Activated T-cell treated with anti-CD3 and anti-CD28 coated beads for 24 hours (primary cell): ENCODE measurements at places on chromosomes 3 and 15.

GRCh38 chr3:156172536-156172935 lies 52.2 kb downstream of the KCNAB1 start:
- no peak for DNase-seq

DNA sequence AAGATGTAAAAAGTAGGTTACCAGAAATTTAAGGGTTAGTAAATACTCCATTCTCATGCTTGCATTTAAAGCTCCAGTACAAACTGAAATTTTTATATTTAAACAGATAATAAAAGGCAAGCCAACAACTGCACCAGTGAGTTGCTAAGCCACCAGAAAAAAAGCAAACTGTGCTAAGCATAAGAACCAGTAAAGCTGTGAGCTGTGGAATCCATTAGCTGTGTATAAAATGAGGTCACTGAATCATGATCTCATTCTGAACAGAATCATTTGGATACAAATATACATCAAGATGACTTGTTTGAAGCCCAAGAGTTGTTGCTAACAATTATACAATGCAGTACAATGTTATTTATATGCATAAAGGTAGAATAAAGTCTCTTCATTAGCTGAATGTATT lies 1312.2 kb downstream of the SI start:
- no peak for DNase-seq

- DNase-seq = no peak
These were observed 145.9 kb upstream of the MBNL1 start for GRCh38 chr3:152122851-152123250.

DNA sequence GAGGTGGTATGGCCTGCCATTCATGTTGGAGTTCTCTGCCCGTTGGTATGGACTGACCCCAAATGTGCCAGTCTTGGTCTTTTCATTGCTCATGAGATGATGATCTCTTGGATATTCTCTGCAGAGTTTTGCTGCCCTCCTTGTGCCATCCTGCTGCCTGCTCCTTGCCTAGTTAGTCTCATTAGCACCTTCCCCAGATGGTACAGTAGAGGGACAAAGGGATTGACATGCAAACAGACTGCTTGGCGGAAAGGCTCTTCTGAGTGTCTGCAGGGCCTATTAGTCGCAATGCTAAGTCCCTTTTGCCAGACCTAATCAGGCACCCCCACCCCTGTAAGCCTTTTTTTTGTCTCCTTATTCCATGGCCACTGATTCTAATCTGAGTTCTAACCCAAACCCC lies 90.6 kb downstream of the ARNT2 start:
- DNase-seq = no peak

DNA sequence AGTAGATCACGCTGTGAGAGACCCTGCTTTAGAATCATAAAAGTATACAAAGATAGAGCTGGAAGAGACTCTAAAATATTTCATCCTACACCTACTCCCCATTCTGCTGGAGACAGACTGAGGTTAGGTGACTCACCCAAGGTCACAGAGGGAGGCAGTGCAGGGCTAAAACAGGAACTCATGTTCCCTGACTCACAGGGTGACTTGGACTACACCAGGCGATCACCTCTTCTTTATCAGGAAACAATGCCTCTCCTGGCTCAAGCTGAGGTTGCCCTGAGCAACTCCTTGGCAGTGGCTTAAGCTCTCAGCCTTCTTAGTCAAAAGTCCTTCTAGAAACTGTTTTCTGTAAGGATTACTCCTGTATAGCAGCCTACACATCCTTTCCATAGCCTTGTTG lies 26.4 kb upstream of the TNFAIP8L3 start:
- no peak for DNase-seq

DNA sequence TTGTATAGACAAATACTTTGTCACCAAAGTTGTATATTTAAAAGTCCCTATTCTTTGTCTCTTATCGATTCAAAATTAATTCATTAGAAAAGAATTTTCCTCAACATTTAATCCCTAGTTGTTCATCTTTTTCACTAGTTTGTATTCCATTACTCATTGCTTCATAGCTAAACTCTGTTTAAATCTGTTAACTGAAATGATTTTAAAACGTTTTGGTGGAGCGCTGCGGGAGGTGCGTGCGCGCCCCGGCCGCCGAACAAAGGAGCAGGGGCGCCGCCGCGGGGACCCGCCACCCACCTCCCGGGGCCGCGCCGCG lies 56.4 kb upstream of the GOLGA8A start:
- no peak for DNase-seq

DNA sequence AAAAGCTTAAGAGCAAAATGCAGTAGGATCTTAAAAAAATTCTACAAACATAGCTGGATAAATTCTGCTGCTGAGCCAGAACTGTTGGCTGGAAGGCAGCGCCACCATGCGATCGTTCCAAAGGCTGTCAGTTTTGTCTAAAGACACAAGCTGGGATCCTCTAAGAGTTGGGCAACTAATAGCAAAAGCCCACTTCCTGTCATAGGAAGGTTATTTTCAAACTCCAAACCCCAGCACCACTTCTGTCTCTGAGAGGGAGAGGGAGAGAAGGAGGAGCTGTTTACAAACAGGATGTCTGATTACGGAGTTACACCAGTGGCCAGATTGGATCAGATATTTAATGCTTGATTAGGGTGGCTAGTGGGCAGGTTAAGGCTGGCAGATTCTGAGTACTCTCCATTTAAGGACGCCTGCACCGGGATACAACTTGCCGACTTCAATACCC lies 44.0 kb downstream of the EIF4E3 start:
- no peak for DNase-seq

DNA sequence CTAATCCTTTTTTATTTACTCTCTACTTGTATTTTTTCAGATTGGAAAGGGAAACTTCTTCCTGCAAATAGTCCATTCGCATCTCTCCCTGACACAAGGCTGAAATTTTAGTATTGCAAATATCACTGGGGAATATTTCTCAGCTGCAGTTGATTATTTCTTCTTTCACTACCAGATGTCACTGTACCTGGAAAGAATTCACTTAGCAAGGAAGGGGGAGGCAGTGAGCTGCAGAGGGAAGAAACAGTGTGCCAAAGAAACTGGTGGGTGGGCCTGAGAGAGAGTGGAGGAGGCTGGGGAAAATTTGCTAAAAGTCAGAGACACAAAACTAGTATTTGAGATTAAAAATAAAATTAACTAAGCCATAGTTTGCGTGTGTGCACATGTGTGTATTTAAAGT lies 142.3 kb upstream of the STT3B start:
- no peak for DNase-seq

- DNase-seq = no peak
These were observed 17.2 kb downstream of the MKRN2 start for GRCh38 chr3:12574131-12574530.

DNA sequence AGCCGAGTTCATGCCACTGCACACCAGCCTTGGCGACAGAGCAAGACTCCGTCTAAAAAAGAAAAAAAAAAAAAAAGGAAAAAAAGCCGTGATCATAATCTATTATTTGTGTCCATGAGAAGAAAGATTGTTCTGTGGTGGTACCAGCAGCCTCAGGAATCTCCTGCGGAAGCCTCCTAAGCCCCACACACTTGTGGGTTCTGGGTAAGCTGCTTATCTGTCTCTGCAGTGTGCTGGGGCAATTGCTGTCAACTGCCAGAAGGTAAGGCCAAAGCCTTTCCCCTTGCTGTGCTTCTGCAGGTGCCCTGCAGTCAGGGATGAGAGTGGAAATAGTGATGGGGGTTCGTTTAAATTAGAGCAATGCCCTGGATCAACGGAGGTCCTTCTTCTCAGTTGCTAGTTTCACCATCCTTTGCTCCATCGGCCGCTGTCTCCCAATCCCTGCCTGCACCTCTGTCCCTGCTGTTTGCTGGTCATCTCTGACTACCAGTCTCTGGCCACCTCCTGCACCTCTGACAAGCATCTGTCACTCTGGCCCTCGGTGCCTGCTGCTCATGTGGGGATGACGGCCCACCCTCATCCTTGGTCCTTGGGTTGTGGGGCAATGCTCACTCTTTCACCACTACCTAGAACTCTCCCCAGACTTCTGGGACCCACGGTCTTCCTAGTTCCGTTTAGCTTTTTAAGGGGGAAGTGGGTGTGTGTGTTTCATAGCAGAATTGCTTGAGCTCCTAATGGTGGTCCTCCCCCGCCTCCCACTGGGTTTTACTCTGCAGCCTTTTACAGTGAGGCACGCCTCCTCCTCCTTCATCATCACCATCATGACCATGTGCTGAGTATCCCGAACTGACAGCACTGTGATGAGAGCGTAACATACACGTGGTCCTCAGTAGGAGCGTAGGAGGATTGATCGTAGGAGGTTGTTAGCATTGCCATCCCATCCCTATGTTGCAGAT lies 25.5 kb downstream of the CHRD start:
- no peak for DNase-seq

DNA sequence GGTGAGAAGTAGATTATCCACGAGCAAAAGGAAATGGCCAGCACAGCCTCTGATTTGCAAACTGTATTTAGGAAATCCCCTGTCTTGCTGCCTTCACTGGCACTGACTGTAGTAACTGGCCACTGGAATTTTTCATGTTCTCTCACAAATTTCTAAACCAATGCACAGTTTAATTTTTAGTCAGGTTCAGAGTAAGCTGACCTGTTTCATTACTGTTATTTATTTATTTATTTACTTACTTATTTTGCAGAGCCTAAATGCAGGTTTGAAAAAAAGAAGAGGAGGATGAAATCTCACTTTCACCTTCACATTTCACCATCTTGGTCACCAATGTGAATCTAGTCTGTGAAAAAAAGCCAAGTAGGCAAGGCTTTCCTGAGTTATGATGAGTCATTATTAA lies 291.0 kb downstream of the PLOD2 start:
- no peak for DNase-seq

DNA sequence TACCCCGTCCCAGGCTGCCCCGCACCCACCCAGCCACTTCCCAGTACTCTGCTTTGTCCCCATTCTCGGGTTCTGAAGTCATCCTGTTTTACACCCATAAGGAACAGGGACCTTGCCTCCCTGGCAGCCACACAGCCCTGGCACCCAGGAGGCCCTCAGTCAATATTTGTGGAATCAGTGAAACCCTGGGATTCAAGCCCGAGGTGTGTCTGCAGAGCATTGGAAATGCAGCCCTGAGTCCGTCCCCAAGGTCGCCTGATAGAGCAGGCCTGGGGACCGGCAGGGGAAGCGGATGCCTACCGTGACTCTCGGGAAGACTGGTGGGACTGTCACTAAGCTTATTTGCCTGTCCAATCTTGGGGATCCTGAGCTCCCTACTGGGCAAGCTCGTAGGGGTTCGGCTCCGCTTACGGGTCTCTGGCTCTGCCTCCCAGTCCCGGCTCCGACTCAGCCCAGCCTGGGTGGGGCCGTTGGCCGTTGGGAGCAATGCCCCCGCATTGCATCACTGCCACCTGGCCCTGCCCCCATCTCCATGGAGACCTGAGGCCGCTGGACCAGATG lies 64.4 kb upstream of the TAMM41 start:
- no peak for DNase-seq

DNA sequence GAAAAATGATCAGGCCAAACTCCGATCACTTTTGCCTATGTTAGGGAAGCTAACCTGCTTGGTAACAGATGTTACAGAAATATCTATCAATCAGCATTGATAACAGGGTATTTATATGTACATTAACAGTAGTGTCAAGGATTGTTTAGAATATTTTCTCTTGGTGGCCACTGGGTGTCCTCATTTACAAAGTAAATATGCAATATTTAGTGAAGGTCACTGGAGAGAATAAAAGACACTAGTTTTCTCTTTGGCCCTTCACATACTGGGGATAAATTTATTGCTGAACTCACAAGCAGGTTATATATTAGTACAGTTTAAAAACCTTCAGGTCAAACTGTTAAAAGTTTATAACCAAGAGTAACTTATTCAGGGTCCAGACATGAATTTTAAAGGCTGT lies 69.0 kb downstream of the TIGIT start:
- no peak for DNase-seq

GRCh38 chr3:67790043-67790442 lies 135.6 kb upstream of the SUCLG2 start:
- DNase-seq = peak; percentile 59

GRCh38 chr3:30073622-30074021 lies 532.8 kb upstream of the TGFBR2 start:
- no peak for DNase-seq

DNA sequence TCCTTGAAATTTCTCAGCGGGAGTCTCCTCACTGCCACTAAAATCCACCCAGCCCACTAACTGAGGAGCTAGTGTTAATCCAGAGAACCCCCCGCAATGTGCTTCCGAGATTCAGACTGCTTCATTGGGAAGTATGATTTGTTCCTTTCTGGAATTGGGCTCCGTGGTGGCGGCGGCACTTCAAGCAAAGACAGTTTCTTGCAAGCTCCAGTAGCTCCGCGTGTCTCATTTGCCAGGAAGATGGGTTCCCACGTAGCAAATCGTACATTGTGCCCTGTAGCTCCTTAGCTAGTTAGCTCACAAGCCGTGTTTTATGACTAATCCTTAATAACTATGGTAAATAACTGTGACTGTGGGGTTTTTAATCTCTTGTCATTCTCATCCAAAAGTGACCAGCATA lies 45.4 kb downstream of the SLC6A1 start:
- no peak for DNase-seq

- no peak for DNase-seq
These were observed 525.8 kb upstream of the PROK2 start for GRCh38 chr3:72310419-72311380.

GRCh38 chr15:31483053-31483985 lies 156.7 kb downstream of the KLF13 start:
- peak; percentile 20 for DNase-seq

- no peak for DNase-seq
These were observed 410.4 kb downstream of the SHQ1 start for GRCh38 chr3:72437661-72438406.

DNA sequence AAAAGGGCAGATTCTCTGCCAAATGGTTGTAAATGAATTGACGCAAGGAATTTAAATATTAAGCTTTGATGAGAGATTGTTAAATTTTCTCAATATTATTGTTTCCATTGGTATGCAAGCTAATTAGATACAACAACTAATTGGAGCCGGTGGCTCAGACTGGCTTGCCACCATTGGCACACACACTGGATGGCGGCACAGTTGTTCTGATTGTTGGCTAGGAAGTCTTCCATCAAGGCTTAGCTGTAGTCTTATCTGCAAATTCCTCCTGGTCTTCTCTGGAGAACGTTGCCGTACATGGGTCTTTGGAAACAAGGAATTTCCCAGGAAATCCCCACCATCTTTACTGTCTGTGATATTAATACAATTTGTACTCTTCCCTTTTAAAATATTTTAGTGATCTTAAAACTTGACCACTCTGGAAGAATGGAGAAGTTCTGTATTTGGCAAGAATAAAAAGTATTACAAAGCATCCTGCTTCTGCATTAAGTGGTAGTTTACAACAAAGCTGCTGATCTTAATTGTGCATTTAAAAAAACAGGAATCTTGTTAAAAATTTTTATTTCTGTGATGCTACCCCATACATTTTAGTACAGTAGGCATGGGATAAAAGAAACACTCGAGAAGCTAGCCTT lies 126.5 kb downstream of the UBE2E2 start:
- no peak for DNase-seq

DNA sequence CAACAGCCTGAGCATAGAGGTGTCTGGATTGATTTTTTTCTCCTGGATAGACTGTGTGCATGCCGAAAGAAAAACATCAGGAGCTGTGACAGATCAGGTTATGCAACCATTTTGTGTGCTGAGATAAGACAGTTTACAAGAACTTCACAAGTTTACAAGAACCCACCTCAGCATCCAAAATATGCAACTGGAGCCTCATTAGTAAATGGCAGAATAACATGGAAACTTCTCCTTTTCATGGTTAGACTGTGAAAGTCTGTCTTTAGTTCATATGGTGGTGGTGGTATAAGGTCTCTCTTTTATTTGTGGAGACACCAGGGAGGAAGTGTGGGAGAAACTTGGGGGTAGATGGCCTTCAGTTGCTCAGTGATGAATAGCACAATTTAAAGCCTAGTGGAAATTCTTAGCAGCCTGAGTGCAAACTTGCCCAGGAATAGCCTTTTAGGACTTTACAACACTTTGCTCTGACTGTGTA lies 3.7 kb upstream of the ZNF609 start:
- no peak for DNase-seq
